ENCODE measurements at places on chromosomes 2 and 18. TPM values are rescaled to one million over a fixed set of nuclear protein-coding genes. Genes with fewer than 3 reads are reported as not detected.

GRCh38 chr2:33984131-33984530 lies 385.0 kb upstream of the FAM98A start:
- DNase-seq: no peak

Gene TEKT4
- 0.16 TPM for total RNA-seq

Gene HRH4
- total RNA-seq: 0.19 TPM

GRCh38 chr2:85737481-85737880 lies 16.3 kb upstream of the ATOH8 start:
- peak; percentile 79 for DNase-seq

- no peak for DNase-seq
These were observed 232.5 kb downstream of the TFCP2L1 start for GRCh38 chr2:121052521-121052920.

- DNase-seq: no peak
These were observed 107.4 kb downstream of the CPO start for GRCh38 chr2:207046724-207047123.

Gene ESPNL
- total RNA-seq: not detected

- no peak for DNase-seq
These were observed 189.3 kb downstream of the ANAPC1 start for GRCh38 chr2:111694700-111695101.

Gene CASP10
- 6.2 TPM for total RNA-seq
